ENCODE measurements at places on chromosomes 11 and 22.

- DNase-seq: no peak
Observed at GRCh38 chr11:6992457-6993417, 27.4 kb downstream of the ZNF214 start.

GRCh38 chr11:131418189-131418588, 47.8 kb downstream of the NTM start:
- no peak for DNase-seq

GRCh38 chr11:35236667-35237003, 97.7 kb downstream of the CD44 start:
- DNase-seq: peak; percentile 3

- DNase-seq: no peak
Observed at GRCh38 chr11:3073029-3073435, 15.8 kb upstream of the CARS1 start.

GRCh38 chr11:8744423-8744822, 61.8 kb downstream of the RPL27A start:
- no peak for DNase-seq

DNA sequence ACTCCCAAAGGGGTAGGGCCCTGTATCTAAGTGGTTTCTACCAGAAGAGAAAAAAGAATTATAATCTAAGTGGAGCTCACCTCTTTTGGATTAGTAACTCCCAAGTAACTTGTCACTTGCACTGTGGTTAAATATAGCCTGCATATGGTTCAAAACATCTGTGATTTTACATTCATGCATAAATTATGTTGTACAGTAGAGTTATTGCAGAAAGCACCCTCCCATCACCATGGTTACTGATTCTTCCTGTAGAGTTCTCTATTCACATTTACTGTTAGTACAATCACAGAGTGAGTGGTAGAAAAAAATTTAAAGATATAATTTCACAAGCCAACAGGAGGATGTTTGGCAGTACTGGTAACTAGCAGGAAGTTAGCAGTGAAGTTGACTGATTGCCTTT, 80.4 kb downstream of the LRRC4C start:
- DNase-seq: no peak

Data from Kasumi-1 (cell line).